CD8-positive, alpha-beta memory T cell (primary cell): ENCODE measurements at places on chromosomes 6 and 20. TPM values are rescaled to one million over a fixed set of nuclear protein-coding genes. Genes with fewer than 3 reads are reported as not detected.
A peak's percentile ranks its signal among the peaks of the same experiment; 100 is the strongest.

The KIAA0408 gene
- 11.0 TPM for total RNA-seq

The CST4 gene
- not detected for total RNA-seq

The CRYBG1 gene
- 32.3 TPM for total RNA-seq

The CCDC170 gene
- not detected for total RNA-seq

DNA sequence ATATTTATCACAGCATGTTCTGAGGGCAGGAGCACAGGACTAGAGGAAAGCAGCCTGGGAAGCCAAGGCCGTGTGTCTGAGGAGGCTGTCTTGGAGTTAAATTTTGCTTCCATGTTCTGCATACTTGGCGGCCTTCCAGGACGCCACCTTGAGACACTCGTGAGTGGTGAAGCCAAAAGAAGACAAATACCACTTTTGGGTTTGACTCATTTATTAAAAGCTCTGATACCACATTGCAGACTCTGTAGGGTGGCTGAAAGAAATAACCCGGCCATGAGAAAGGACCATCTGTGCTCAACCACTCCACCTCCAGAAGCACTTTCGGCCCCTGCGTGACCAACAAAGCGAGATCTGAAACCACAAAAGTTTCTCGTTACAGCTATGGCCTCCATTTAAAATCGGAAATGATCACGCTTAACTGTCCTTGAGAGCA, 120.0 kb downstream of the TMEM242 start:
- DNase-seq: no peak

DNA sequence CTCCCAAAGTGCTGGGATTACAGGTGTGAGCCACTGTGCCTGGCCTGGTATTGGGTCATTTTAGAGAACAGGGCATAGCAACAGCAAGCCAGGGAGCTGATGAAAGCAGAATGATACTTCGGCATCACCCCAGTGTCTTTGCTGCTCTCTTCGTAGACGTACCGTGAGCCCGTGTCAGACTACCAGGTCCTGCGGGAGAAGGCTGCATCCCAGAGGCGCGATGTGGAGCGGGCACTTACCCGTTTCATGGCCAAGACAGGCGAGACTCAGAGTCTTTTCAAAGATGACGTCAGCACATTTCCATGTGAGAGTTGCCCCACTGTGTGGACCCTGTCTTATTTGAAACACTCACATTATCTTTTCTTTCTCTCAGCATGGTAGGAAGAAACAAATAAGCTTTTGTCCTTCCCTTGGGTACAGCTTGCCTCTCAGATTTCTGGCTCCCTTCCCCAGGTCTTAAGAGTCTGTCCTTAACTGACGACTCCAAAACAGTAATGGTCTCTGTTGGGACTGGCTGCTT, 15.9 kb downstream of the TAF8 start:
- DNase-seq: no peak

GRCh38 chr6:2956930-2957685, 14.3 kb downstream of the SERPINB6 start:
- DNase-seq: no peak

DNA sequence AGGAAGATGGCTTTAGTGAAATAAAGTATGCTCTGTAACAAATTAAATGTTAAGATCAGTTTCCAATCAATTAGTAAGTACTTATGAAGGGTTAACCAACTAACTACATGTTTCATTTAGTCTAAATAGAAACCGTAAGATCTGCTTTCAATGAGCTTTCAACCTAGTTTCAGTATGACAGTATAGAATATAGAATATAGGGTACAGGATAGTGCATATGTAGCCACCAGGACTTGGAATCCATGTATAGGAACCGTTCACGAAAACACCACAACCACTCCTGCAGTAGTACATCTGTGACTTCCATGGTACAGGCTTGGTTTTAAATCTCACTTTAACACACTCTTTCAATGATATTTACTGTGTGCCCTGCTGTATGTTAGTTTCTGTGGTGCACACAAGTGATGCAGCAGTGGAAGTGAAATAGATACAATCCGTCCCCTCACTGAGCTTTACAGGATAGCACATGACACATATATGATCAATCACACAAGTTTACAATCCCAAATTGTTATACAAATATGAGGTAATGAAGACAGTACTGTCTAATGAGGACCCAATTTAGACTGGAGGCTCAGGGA, 479.7 kb upstream of the MARCKS start:
- DNase-seq: no peak

DNA sequence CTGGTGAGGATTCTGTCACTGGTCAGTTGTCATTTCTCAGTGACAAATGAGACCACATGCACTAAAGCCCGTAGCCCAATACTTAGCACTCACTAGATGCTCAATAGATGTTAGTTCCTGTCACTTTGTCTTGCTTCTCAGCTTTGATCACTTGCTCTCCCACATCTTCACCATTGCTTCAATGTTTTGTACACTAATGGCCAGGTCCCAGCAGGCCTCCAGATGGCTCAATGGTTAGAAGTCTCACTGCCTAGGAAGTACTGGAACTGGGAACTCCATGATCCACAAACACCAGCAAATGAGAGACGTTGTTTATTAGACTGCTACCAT, 502.8 kb upstream of the JARID2 start:
- DNase-seq: no peak

DNA sequence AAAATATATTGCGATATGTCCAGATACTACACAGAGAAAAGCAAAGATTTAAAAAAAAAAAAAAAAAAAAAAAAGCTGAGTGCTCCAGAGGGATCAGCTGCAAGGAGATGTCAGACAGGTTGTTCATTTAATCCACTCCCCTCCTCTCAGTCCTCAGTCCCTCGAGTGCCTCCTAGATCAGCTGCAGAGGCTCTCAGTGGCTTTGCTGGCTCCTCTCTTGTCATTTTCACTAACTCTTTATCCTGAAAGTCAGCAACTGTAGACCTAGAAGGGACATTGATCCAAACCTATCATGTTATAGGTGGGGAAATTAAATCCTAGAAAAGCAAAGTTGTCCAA, 61.6 kb downstream of the KIAA0319 start:
- no peak for DNase-seq

GRCh38 chr20:42441196-42441863, 748.4 kb downstream of the PTPRT start:
- no peak for DNase-seq

DNA sequence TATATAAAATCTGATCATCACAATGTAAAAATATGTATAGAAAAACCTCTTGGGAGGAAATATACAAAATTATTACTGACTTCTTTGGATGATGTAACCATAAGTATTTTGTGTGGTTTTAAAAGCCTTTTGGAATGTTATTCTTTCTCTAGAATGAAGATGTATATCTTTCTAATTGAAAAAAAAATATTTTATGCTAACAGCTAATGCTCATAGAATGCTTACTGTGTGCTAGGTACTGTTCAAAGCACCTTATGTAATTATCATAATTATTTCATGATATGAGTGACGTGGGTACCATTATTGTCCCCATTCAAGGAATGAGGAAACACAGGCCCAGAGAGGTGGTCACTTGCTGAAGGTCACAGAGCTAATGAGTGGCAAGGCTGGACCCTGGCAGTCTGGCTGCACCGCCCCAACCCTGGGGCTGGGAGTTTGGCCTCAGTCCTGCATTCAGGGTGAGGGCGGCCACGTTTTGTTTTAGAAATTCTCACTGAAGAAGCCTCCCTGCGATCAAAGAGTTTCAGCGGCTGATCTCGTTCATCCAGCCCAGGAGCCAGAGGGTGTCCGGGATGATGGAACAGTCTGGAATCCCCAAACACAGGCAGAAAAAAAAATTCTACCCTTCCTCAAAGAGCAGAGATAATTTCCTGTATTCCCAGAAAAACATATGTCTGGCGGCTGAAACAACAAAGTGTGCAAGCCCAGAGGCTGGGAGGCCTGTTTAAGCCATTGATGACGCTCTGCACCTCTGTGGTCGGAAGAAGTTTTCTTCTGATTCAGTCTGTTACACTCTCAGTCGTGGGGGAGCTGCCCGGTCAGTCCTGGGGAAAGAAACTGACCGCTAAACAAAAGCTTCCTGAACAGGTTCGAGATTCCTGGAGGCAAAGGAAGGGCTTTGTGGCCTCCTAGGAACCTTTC, 37.3 kb downstream of the TFEB start:
- DNase-seq: no peak

- DNase-seq: no peak
These were observed 88.9 kb upstream of the FOXP4 start for GRCh38 chr6:41457303-41457670.

GRCh38 chr6:39891976-39892375, 42.3 kb downstream of the MOCS1 start:
- no peak for DNase-seq

GRCh38 chr6:30700340-30700739, 9.6 kb upstream of the NRM start:
- DNase-seq: no peak

DNA sequence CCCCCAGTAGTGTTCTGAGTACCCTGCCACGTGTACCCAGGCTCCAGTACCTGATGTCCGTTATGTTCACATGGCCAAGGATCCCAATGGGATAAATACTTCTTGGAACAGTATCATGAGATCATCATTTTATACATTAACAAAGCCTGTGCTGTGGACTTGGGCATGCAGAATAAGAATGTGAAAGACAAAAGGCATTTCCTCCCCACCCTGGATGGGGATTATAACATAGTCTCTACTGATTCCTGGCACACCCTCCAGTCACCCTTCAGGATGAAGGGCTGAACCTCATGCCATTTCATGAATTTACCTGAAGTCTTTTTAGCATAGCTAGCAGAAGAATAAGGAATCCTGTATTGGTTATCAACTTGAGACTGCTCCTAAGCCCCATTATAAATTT, 2.8 kb downstream of the TNFRSF21 start:
- no peak for DNase-seq

DNA sequence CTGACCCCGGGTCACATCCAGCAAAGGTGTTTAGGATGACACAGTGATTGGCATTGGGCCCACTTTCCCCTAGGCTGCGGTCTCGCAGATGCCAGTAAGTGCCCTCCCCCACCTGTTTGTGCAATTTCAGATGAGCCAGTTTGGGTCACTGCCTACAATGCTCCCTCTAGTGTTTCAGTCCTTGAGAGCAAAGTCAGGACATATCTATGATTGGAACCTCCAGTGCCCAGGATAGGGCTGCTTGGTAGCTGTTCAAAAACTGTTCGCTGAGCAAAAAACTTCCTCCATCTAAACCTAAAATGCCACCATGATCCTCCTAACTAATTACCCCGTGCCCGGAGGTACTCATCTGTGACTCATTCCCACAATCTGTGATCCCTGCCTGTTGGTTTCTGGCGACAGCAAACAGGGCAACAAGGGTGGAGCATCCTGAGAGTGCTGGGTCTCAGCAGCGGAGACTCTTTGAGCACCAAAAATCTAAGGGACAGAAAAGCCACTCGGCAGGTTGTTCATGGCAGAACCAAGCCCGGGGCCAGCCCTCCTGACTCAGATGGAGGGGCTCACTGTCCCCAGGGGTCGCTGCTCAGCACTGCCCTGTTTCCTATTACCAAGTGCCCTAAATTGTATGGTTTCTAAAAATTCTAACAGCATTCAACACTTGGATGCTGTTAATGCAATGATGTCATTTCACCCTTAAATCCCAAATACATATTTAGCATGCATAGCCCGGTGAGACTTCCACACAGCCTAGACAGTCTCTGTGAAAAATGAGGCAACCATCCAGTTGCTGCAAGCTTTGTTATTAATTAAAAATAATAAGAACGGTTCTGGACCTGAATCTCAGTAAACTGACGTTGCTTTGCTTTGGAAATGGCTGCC, 5.0 kb downstream of the VSX1 start:
- no peak for DNase-seq

DNA sequence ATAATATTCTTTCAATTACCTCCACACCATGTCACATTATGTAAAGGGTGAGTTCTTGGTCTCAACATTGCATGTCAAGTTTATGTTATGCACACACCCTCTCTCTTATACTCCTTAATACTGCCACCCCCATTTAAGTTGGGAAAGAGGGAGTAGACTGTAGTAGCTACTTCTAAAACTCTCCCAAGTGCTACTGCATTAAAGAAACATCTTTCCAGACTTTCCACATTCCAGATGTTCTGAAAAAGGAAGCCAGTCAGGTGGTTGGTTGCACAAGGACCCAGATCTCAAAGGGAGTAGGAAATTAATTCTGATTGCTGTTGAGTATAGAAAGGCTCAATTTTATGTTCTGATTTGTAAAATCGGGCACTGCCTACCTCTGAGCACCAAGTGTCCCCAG, 419.5 kb downstream of the CD83 start:
- DNase-seq: no peak

GRCh38 chr6:116027801-116028200, 32.9 kb downstream of the FRK start:
- DNase-seq: no peak

- no peak for DNase-seq
These were observed 23.6 kb upstream of the THEMIS start for GRCh38 chr6:127924440-127924839.

DNA sequence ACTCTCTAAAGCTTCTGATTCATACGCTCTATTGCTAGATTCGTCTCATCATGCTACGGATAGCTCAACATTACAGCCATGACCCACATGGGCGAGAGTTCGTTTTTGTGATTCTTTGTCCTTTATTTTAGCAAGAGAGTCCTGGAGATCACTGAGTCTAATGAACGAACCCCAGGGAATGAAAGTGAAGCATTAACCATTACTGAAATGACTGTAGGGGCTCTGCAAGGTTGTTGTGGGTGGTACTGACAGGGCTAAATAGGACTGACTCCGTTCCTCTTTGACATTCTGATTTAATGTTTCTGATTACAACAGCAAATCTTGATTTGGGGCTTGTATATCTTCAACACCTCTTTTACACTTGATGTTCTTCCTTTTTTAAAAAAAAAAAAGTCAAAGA, 13.7 kb upstream of the RTF2 start:
- no peak for DNase-seq

- DNase-seq: no peak
These were observed 77.4 kb downstream of the PRDM1 start for GRCh38 chr6:106163446-106163965.

GRCh38 chr6:17116117-17116440, 14.2 kb downstream of the STMND1 start:
- DNase-seq: no peak

DNA sequence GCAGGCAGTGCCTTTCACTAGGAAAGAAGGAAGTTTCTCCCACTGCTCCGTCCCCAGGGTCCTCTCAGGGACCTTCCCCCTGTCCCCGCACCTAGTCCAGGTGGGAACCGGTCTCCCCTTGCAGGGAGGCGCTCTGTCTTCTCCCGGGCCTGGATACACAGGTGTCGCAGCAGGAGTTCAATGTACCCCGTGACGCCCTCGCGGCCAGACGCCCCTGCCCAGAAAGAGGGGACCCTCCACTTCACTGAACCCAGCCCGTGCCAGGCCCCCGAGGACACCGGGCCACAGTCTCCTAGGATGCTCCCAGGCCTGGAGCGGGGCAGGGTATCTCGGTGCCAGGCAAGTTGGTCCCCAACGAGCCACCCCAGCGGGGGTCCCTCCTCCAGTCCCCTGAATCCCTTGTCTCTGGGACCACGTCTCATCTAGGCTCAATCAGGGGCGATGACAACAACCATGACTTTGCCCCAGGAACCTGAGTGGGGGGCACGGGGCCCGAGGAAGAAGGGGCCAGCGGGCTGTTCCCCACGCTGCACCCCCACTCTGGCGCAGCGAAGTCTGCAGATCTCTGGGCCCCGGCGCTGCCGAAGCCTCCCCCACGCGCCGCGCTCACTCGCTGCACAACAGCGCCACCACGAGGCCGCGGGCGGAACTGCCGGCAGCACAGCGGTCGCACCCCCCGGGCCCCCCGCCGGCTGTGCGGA, 103.0 kb downstream of the EDN3 start:
- peak; percentile 68 for DNase-seq

- no peak for DNase-seq
These were observed 110.3 kb downstream of the CARMIL1 start for GRCh38 chr6:25389471-25389870.
